ENCODE measurements at places on chromosomes 3 and 15.
A peak's percentile ranks its signal among the peaks of the same experiment; 100 is the strongest.

- DNase-seq: no peak
Measured at GRCh38 chr3:45792516-45793172, 3.7 kb downstream of the SLC6A20 start.

DNA sequence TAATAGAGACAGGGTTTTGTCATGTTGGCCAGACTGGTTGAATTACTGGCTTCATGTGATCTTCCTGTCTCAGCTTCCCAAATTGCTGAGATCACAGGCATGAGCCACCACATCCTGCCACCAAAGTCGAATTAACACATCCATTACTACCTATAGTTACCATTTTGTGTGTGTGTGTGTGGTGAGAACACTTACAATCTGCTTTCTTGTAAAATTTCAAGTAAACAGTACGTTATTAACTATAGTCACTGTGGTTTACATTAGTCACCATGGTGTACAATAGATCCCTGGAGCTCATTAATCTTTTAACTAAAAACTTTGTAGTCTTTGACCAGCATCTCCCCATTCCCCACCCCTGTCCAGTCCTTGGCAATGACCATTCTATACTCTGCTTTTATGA is 270.0 kb downstream of the NAALADL2 start:
- no peak for DNase-seq

DNA sequence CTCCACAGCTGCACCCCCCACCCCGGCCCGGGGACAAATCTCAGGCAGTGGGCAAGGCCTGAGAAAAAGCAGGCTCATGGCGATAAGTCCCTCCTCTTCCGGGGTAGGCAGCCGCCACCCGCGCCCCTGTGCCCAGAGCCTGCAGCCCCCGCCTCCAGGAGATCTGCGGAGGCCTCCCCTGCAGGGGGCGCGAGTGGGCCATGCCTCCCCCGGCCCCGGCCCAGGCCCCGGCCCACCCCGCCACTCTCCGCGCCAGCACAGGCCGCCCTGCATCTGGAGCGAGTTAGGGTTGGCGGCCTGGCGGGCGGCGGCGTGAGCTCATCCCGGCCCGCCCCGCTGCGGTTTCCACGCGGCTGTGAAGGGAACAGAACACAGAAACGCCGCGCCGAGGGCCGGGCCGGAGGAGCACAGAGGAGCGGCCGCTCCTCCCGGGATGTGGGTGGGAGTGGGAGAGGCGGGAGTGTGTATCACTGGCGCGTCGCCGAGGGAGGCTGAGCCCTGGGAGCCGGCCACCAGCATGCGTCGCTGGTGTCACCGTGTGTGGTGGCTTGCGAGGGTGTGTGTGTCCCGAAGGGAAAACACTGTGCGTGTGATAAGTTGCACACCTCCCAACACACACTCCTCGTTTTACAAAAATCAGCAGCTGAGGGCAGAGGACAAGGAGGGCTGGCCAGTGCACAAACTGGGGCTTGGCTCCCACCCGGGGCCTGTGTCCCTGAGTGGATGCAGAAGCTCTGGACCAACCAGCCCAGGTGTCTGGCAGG is 17.2 kb downstream of the MYL3 start:
- DNase-seq: peak; percentile 52

DNA sequence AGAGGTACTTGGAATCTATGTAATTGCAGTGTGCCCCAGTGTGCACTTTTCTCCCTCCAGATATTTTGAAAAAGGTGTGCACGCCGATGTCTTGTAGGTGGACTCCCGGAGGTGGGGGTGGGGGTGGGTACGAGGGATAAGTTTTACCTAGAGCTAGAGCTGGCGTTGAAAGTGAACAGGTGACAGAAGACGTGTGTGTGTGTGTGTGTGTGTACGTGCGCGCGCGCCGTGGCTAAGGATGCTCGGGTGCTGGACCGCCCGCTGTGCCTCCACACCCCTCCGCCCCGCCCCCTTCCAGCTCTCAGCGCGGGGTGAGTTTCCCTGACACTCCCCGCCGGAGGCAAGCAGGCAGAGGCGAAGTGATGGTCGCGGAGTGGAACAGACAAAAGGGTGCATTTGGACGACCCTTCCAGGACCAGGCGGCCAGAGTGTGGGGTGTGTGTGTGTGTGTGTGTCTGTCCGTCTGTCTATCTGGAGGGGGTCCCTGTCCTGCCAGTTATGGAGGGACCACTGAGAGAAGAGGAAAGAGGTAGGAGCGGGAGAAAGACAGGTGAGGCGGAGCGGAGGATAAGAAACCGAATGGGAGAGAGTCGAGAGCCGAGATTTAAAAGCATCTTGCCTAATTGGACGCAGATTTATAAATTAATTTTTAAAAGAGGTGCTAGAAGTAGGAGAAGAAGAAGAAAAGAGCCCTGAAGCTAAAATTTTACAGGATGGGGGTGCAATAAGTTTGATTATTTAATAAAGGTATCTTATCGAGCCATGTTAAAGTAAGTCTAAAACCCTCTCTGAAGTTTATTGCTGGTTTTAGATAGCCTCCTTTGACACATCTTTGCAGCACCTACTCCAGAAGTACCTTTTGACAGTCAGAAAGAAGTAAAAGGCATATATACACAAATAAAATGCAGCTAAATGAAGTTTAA is 335.8 kb upstream of the THRB start:
- DNase-seq: no peak

GRCh38 chr3:160780245-160780644 is 24.2 kb downstream of the PPM1L start:
- no peak for DNase-seq

DNA sequence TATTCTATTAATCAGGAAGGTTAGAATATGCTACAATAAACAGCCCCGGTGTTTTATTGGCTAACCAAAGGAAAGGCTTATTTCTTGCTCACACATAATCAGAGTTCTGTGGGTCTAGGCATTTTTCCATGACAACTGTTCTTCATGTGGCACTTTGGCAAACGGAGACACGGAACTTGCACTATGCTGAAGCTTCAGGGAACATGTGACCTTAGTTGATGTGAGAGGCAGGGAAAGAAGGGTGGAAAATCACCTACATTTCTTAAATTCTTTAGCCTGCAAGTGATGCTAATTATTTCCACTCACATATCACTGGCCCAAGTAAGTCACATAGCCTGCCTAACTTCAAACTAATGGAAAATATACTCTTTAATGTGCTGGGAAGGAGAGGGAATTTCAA is 344.6 kb downstream of the SV2B start:
- DNase-seq: no peak

DNA sequence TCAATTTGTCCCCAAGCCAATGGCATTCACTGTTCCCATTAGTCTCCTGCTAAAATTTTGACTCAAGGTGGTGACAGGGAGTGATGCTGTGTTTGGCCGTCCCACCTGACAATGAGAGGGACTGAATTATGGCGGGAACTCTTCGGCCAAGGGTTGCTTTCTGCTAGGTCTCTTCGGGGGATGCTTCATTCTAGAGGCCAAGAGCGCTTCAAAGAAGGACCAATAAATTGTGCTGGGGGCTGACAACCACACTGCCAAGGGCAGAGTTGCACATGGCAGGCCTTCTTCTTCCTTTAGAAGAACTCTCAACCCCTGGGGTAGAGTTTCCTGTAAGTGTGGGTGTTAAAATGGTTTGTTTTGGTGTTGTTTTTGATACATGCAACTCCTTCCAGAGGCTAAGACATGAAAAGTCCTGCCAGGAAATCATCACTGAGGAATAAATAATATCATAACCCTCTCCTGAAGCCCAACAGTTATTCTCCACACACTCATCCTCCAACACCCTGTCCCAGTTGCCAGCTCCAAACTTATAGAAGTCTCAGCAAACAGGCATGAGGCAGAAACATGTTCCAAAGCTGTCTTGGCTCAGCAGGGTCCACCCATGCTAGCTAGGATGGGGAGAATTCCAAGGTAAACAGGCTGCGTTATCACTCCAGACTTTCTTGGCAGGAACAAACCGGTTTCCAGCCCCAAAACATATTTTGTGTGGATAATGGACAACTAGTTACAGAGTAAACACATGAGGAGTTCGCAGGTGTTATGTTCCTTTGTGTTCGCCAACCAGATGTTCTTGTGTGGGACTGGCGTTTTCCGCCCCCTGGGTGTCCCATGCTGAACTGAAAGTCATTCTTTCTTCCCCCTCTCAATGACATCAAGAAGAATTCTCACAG is 396.7 kb upstream of the RGMA start:
- no peak for DNase-seq

GRCh38 chr3:188507244-188507720 is 353.3 kb downstream of the LPP start:
- DNase-seq: no peak

DNA sequence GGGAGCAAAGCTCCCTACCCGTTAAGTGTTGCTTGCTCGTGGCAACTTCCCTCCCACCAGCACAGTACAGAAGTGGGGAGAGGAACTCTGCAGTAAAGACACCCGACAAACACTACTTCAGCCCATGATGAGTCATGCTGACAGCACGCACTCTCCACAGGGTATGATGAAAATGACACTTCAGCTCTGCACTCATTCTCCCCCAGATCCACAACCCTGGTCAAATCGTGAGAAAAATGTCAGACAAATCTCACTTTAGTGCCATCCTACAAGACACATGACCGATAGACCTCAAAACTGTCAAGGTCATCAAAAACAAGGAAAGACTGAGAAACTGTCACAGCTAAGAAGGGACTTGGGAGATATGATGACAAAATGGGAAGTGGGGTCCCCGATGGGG is 278.9 kb downstream of the OCA2 start:
- DNase-seq: no peak

- DNase-seq: no peak
Measured at GRCh38 chr3:28124882-28125281, 116.5 kb upstream of the CMC1 start.

DNA sequence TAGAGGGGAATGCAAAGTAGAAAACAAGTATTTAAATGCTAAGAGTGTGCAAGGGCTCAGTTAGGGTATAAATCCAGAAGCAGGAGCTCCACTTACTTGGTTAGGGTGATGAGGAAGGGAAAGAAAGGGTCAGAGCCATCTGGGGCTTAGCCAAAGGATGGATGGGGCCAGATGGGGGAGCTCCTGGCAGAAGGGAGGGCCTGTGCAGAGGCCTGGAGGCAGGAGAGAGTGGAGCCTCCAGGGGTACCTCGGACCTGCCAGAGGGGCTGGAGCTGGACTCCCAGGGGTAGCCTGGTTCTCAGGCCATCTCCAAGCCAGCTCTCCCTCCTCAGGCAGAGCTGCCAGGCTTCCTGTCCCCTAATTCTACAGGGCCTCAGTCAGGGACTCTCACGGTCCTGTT is 506.3 kb downstream of the SHQ1 start:
- DNase-seq: no peak

DNA sequence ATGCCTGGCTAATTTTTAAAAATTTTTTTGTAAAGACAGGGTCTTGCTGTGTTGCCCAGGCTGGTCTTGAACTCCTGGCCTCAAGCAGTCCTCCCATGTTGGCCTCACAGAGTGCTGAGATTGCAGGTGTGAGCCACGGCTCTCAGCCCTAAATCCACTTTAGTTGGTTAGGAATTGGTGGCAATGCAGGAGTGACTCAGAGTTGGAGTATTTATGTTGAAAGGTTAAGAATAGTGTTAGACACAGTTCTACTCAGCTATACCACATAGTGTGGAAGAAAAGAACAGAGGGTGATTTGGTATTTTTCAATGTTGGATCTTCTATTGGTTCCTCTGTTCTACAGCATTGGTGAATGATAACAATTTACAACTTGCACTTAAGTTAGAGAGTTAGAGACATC is 7.6 kb downstream of the ZNF639 start:
- no peak for DNase-seq

GRCh38 chr3:111863942-111864694 is 5.1 kb downstream of the PHLDB2 start:
- no peak for DNase-seq

GRCh38 chr3:124486324-124486723 is 243.9 kb upstream of the UMPS start:
- no peak for DNase-seq

- DNase-seq: no peak
Measured at GRCh38 chr3:133489466-133490085, 83.9 kb upstream of the CDV3 start.

- peak; percentile 51 for DNase-seq
Measured at GRCh38 chr3:69082805-69083204, 1.9 kb upstream of the ARL6IP5 start.

GRCh38 chr3:3705090-3705775 is 94.0 kb upstream of the LRRN1 start:
- DNase-seq: no peak

GRCh38 chr3:30354513-30354912 is 251.9 kb upstream of the TGFBR2 start:
- DNase-seq: no peak

DNA sequence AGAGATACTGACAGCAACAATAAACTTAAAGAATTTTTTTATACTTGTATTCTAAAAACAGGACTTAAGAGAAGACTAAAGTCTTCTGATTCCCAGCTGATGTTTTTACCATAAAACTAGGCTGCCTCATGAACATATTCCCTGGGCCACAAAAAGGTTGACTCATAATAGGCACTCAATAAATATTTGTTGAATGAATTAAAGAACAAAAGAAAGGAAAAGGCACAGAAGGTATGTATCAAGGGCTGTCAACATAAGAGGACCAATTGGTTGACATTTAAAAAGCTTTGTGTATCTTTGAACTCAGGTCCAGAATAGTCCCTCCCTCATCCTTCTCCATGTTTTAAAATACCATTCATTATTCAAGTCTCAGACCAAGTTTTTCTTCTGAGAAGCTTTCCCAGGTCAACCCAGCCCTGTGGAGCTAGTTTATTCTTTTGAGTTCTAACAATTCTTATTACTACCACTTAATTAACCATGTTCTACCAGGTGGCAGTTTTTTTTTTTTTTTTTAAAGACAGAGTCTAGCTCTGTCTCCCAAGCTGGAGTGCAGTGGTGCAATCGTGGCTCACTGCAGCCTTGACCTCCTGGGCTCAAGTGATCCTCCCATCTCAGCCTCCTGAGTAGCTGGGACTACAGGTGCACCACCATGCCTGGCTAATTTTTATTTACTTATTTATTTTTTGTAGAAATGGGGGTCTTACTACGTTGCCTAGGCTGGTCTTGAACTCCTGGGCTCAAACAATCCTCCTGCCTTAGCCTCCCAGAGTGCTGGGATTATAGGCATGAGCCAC is 17.5 kb upstream of the ARHGEF3 start:
- DNase-seq: no peak

DNA sequence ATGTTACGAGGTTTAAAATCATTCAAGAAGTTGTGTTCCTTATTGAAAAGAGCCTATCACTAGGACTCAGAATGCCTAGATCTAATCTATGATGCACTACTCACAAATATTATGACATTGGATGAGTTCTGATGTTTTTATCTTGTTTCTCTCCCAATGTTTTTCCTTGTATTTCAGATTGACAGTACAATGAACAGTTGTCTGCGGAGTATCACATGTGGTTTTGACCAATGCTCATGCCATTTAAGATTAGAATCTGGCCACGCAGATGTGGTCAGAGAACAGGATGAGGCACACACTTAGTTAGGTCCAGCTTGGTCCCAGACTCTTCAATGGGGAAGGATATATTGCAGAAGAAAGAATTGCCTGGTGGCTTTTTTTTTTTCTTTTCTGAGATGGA is 25.6 kb upstream of the CCDC50 start:
- no peak for DNase-seq

- DNase-seq: no peak
Measured at GRCh38 chr3:156479604-156480003, 75.3 kb downstream of the SSR3 start.

All from T-helper 2 cell (primary cell).